Heart right ventricle (tissue), 16 donors: ENCODE measurements at places on chromosomes 4 and X.

GRCh38 chrX:136733613-136734012 lies 47.1 kb downstream of the ARHGEF6 start:
- peaks cover 19% of the 10 kb centered on the region for H3K4me1 ChIP-seq
- DNase-seq: no peak

- H3K4me3 ChIP-seq: no peak overlapping the region
- no peak for DNase-seq
Measured at GRCh38 chr4:100177126-100177525, 13.1 kb downstream of the DDIT4L start.

GRCh38 chr4:137278431-137278830 lies 253.9 kb downstream of the PCDH18 start:
- no peak for DNase-seq
- no peak overlapping the region for H3K27ac ChIP-seq
- H3K27me3 ChIP-seq: no peaks in the 10 kb centered on the region
- no peak overlapping the region for H3K4me3 ChIP-seq
- H3K36me3 ChIP-seq: no peaks in the 10 kb centered on the region

DNA sequence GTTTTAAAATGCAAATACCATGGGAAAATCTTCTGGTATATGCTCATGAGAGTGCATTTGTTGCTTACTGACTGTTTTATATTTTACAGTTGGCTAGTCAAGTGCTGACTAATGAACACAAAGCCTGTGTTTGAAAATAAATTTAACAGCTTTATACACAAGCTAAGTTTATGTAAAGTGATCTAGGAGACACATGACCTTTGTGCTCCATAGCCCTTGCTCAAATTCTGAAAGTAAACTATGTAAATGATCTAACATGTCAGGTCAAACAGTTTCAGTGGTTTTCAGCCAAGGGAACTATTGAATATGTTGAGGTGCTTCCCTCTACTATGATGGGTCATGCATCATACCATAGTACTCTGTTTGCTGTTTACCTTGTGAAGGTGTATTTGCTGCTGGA lies 36.7 kb downstream of the DIAPH2 start:
- no peak overlapping the region for H3K4me3 ChIP-seq
- no peak overlapping the region for H3K27ac ChIP-seq
- no peaks in the 10 kb centered on the region for H3K27me3 ChIP-seq
- no peak for DNase-seq
- no peaks in the 10 kb centered on the region for H3K4me1 ChIP-seq

- H3K4me3 ChIP-seq: no peak overlapping the region
- no peak overlapping the region for H3K27ac ChIP-seq
- no peaks in the 10 kb centered on the region for H3K4me1 ChIP-seq
Measured at GRCh38 chr4:53608649-53609048, 17.4 kb upstream of the LNX1 start.

- H3K36me3 ChIP-seq: no peaks in the 10 kb centered on the region
- H3K4me1 ChIP-seq: peaks cover 8% of the 10 kb centered on the region
- no peak overlapping the region for H3K4me3 ChIP-seq
- no peak overlapping the region for H3K27ac ChIP-seq
Measured at GRCh38 chr4:81650606-81651242, 179.0 kb upstream of the RASGEF1B start.
